HFFc6 (cell line): ENCODE measurements at places on chromosomes 11 and 22. TPM values are rescaled to one million over a fixed set of nuclear protein-coding genes. Genes with fewer than 3 reads are reported as not detected.
A peak's percentile ranks its signal among the peaks of the same experiment; 100 is the strongest.

GRCh38 chr22:18035751-18036150, 11.4 kb upstream of the MICAL3 start:
- H3K4me1 ChIP-seq = peaks cover 38% of the 10 kb centered on the region
- no peak for DNase-seq
- H3K27me3 ChIP-seq = peaks cover 2% of the 10 kb centered on the region
- H3K4me3 ChIP-seq = no peak overlapping the region
- no peaks in the 10 kb centered on the region for H3K36me3 ChIP-seq

DNA sequence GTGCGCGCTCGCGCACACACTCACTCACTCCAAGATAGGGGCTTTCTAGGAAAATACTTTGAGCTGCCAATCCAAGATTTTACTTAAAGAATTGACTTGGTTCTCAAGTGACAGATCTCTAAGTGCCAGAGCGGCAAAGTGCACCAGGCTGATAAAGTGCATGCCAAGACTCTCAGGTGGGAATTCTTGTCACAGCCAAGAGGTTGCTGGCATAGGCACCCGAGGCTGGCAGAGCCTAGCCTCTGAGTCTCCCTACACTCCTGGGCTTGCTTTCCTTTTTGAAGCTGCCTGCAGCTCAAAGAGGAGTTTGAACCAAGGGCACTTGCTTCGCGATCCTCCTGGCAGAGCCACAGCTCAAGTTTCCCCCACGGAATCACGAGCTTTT, 2.5 kb upstream of the ADM start:
- H3K36me3 ChIP-seq = peaks cover 57% of the 10 kb centered on the region
- peak overlapping the region; percentile 98 for H3K4me3 ChIP-seq
- H3K27ac ChIP-seq = peak overlapping the region; percentile 99
- peaks cover 43% of the 10 kb centered on the region for H3K4me1 ChIP-seq
- DNase-seq = no peak

GRCh38 chr11:62479631-62480201, 60.9 kb downstream of the SCGB1A1 start:
- DNase-seq = no peak
- H3K27ac ChIP-seq = peak overlapping the region; percentile 75; the same call in 1 of the 2 replicates
- no peaks in the 10 kb centered on the region; the same call in 1 of the 2 replicates for H3K27me3 ChIP-seq

- H3K4me3 ChIP-seq = no peak overlapping the region
- H3K27me3 ChIP-seq = peaks cover 14% of the 10 kb centered on the region
- no peaks in the 10 kb centered on the region for H3K36me3 ChIP-seq
- H3K4me1 ChIP-seq = peaks cover 55% of the 10 kb centered on the region
- H3K27ac ChIP-seq = peak overlapping the region; percentile 50; the same call in 1 of the 2 replicates
These were observed 91.0 kb downstream of the CCDC83 start for GRCh38 chr11:85946221-85946620.

- no peak overlapping the region for H3K27ac ChIP-seq
- peaks cover 12% of the 10 kb centered on the region for H3K27me3 ChIP-seq
- H3K4me3 ChIP-seq = no peak overlapping the region
- peaks cover 14% of the 10 kb centered on the region for H3K4me1 ChIP-seq
- DNase-seq = peak; percentile 26
- H3K36me3 ChIP-seq = no peaks in the 10 kb centered on the region
These were observed 36.5 kb downstream of the PRDM11 start for GRCh38 chr11:45182902-45183301.

- peaks cover 7% of the 10 kb centered on the region; the same call in 1 of the 2 replicates for H3K36me3 ChIP-seq
- no peak overlapping the region for H3K4me3 ChIP-seq
- H3K4me1 ChIP-seq = peaks cover 25% of the 10 kb centered on the region
- H3K27ac ChIP-seq = no peak overlapping the region
These were observed 23.1 kb upstream of the IRAG1 start for GRCh38 chr11:10716543-10717259.

GRCh38 chr11:92269021-92269420, 44.4 kb downstream of the FAT3 start:
- peak; percentile 47 for DNase-seq
- peaks cover 53% of the 10 kb centered on the region for H3K4me1 ChIP-seq
- peak overlapping the region; percentile 49; the same call in 1 of the 2 replicates for H3K27ac ChIP-seq
- no peaks in the 10 kb centered on the region for H3K36me3 ChIP-seq
- H3K4me3 ChIP-seq = peak overlapping the region; percentile 30; the same call in 1 of the 2 replicates
- no peaks in the 10 kb centered on the region for H3K27me3 ChIP-seq

DNA sequence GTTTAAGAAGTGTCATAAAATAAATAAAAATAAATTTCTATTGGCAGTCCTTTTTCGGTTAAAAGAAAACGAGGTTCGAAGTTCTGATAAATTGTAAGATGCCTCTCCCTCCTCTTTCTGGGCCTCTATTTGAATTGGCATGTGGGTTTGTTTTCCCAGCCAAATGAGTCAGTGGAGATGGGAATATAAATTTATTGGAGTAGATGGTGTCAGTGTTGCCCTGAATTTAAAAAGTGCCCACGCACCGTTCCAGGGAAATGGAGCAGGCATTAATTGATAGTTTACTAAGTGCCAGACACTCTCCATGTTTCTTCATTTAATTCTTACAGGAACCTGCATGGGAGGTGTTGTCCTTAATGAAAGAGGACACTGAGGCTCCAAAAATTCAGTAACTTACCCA, 119.2 kb downstream of the FEZ1 start:
- H3K36me3 ChIP-seq = no peaks in the 10 kb centered on the region
- H3K27me3 ChIP-seq = peaks cover 55% of the 10 kb centered on the region
- DNase-seq = no peak
- no peak overlapping the region for H3K4me3 ChIP-seq
- no peaks in the 10 kb centered on the region for H3K4me1 ChIP-seq
- no peak overlapping the region for H3K27ac ChIP-seq

GRCh38 chr22:37400719-37401118, 26.6 kb downstream of the ELFN2 start:
- peaks cover 26% of the 10 kb centered on the region for H3K27me3 ChIP-seq
- H3K4me1 ChIP-seq = no peaks in the 10 kb centered on the region
- no peak for DNase-seq

GRCh38 chr11:76314741-76315090, 66.2 kb downstream of the THAP12 start:
- H3K27me3 ChIP-seq = peaks cover 36% of the 10 kb centered on the region
- no peaks in the 10 kb centered on the region for H3K36me3 ChIP-seq
- no peak overlapping the region for H3K27ac ChIP-seq
- peak; percentile 61 for DNase-seq
- peaks cover 16% of the 10 kb centered on the region; the same call in 1 of the 2 replicates for H3K4me1 ChIP-seq

GRCh38 chr11:80196041-80196440, 755.2 kb upstream of the TENM4 start:
- no peaks in the 10 kb centered on the region for H3K4me1 ChIP-seq
- no peaks in the 10 kb centered on the region; the same call in 1 of the 2 replicates for H3K27me3 ChIP-seq
- no peaks in the 10 kb centered on the region for H3K36me3 ChIP-seq
- H3K27ac ChIP-seq = no peak overlapping the region
- no peak for DNase-seq

DNA sequence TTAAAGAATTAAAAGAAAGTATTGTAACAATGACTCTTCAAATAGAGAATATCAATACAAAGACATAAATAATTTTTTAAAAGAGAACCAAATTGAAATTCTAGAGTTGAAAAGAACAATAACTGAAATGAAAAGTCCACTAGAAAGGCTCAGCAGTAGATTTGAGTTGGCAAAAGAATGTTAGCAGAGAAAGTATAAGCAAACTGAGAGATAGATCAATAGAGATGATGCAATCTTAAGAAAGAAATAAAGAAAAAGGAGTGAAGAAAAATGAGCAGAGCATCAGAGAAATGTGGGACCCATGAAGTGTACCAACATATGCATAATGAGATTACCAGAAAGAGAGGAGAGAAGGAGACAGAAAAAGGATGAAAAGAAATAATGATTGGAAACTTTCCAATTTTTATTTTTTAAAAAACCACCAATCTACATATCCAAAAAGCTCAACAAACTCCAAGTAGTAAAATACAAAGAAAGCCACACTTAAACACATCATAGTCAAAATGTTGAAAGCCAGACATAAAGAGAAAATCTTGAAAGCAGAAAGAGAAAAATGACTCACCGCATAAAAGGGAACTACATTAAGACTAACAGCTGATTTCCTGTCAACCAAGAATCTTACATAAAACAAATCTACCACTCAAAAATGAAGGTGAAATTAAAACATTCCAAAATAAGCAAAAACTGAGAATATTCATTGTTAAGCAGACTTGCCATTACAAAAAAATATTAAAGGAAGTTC, 20.9 kb downstream of the NCF4 start:
- H3K27me3 ChIP-seq = peaks cover 43% of the 10 kb centered on the region
- peaks cover 6% of the 10 kb centered on the region; the same call in 1 of the 2 replicates for H3K36me3 ChIP-seq
- peaks cover 32% of the 10 kb centered on the region for H3K4me1 ChIP-seq
- no peak overlapping the region for H3K27ac ChIP-seq
- DNase-seq = no peak

DNA sequence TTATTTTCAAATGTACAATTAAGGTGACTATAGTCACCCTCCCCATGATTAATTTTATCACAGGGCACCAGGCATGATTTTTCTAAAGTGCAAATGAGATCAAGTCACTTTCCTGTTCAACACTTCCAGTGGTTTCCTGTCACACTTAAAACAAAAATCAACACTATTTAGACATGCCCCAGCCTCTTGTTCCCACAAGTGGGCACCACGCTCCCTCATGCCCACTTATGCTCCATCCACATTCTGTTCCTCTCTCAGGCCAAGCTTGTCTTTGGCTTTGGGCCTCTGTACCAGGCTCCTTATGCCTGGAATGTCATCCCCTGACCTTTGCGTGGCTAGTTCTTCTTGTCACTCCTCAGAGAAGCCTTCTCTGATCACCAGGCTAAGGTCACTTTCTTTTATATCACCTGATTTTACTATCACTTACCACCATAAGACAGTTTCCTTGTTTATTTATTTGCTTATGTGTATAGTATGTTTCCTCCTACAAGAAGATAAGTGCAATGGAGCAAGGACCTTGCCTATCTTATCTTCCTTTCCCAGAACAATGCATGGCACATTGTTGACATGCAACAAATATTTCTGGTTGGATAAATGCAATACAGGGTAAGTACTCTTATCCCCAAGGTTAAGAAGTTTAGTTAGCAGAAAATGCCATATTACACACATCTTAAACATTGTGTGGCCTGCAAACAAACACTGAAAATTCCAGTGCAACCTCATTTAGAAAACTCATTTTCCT, 50.9 kb upstream of the PANX1 start:
- H3K27ac ChIP-seq = no peak overlapping the region
- H3K36me3 ChIP-seq = no peaks in the 10 kb centered on the region
- no peak for DNase-seq
- H3K4me1 ChIP-seq = no peaks in the 10 kb centered on the region; the same call in 1 of the 2 replicates
- no peak overlapping the region for H3K4me3 ChIP-seq

DNA sequence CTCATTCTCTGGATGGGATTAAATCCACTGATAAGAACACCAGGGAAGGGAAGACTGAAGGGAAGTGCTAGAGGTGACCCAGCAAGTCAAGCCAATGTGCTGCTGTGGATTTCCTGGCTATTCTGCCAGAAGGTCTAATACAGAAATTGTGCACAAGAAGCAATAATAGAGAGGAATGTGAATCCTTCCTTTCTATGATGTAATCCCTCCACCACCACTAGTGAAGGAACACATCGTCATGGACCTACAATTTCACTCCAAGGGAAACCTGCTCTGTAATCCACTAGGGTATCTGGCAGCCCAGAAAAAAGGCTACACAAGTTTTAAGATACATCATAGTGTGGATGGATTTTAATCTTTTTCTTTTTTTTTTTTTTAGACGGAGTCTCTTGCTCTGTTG, 17.4 kb downstream of the LARGE2 start:
- no peaks in the 10 kb centered on the region; the same call in 1 of the 2 replicates for H3K27me3 ChIP-seq
- no peak overlapping the region for H3K4me3 ChIP-seq
- DNase-seq = no peak
- no peak overlapping the region for H3K27ac ChIP-seq
- H3K4me1 ChIP-seq = no peaks in the 10 kb centered on the region

DNA sequence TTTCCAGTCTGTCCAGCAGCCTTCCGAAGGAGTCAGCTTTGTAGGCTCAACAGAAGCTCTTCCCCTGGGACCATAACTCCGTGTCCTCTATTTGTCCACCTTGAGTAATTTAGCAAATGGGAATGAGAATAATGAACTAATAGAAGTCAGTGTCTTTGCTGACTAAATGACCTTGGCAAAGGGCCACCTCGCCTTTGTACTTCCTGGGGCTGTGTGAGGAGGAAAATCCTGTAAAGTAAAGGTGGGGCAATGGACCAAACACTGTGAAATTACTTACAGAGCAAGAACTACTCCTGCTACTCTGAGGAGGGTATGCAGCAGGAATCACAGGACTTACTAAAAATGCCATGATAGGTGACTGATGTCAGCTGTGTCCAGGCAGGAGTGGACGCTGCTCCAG, 36.2 kb upstream of the CSNK2A3 start:
- no peak overlapping the region for H3K27ac ChIP-seq
- peaks cover 3% of the 10 kb centered on the region; the same call in 1 of the 2 replicates for H3K36me3 ChIP-seq
- DNase-seq = no peak

DNA sequence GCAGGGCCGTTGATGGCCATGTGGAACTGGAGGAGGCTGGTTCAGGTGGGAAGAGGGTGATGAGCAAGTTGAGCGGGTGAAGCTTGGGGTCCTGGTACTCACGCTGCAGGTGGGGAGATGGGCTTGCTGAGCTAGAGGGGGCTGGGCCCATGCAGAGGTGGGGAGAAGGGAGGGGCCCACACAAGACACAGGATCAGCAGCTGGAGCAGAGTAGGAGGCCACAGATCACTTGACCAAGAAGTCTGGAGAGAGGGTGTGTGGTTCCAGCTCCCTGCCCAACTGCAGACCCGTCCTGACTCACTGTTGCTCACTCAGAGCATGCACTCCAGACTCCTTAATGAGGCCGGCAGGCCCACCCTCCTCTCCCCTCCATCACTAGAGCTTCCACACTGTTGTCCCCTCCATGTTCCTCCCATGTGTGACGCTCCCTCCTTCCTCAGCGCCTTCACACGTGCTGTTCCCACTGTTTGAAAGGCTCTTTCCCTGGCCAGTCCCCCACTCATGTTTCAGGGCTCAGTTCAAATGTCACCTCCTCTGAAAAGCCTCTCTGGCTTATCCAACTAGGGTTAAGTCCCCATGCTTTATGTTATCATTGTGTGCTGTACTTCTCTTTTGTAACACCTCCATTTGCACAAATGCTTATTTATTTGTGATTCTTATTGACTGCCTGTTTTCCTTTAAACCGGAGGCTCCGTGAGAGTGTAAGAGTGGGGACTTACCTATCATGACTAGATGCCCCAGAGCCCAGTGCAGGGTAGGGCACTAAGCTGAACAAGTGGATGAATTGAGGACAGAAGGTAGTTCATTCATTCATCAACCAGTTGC, 2.3 kb downstream of the CCDC86 start:
- peak overlapping the region; percentile 97 for H3K4me3 ChIP-seq
- H3K27ac ChIP-seq = peak overlapping the region; percentile 57
- peaks cover 45% of the 10 kb centered on the region for H3K4me1 ChIP-seq
- H3K27me3 ChIP-seq = peaks cover 5% of the 10 kb centered on the region

CELSR1 gene
- total RNA-seq = 6.8 to 8.2 TPM (median 6.8 TPM) in 3 replicates

GGT1 gene
- 1.1 and 2.2 TPM in 2 replicates for total RNA-seq

APOL4 gene
- not detected in 2 replicates for total RNA-seq

KLHL35 gene
- total RNA-seq = not detected in 3 replicates

FOLH1 gene
- not detected in 2 replicates for total RNA-seq

OR8G5 gene
- total RNA-seq = not detected in 3 replicates

ALDH3B1 gene
- total RNA-seq = 28.5 to 43.9 TPM (median 42.3 TPM) in 3 replicates
